Fibroblast of lung (primary cell): ENCODE measurements at places on chromosomes 5 and 9. TPM values are rescaled to one million over a fixed set of nuclear protein-coding genes. Genes with fewer than 3 reads are reported as not detected.

SLC6A3 gene
- not detected in 2 replicates for polyA plus RNA-seq

SCGB3A2 gene
- not detected in 2 replicates for polyA plus RNA-seq

IL5 gene
- not detected in 2 replicates for polyA plus RNA-seq

RETREG1 gene
- polyA plus RNA-seq: 0.19 and 0.41 TPM in 2 replicates

FOXD4L6 gene
- polyA plus RNA-seq: not detected in 2 replicates

NEURL1B gene
- polyA plus RNA-seq: 5.0 and 5.5 TPM in 2 replicates

CYLC2 gene
- polyA plus RNA-seq: not detected in 2 replicates
